HFFc6 (cell line): ENCODE measurements at places on chromosomes 11 and 22. TPM values are rescaled to one million over a fixed set of nuclear protein-coding genes. Genes with fewer than 3 reads are reported as not detected.

The C11orf86 gene
- total RNA-seq = not detected in 3 replicates

- H3K4me1 ChIP-seq = no peaks in the 10 kb centered on the region
- H3K4me3 ChIP-seq = no peak overlapping the region
- no peak overlapping the region for H3K27ac ChIP-seq
- no peak for DNase-seq
- H3K27me3 ChIP-seq = peaks cover 2% of the 10 kb centered on the region; the same call in 1 of the 2 replicates
These were observed 530.3 kb downstream of the BRD1 start for GRCh38 chr22:49297286-49297870.

DNA sequence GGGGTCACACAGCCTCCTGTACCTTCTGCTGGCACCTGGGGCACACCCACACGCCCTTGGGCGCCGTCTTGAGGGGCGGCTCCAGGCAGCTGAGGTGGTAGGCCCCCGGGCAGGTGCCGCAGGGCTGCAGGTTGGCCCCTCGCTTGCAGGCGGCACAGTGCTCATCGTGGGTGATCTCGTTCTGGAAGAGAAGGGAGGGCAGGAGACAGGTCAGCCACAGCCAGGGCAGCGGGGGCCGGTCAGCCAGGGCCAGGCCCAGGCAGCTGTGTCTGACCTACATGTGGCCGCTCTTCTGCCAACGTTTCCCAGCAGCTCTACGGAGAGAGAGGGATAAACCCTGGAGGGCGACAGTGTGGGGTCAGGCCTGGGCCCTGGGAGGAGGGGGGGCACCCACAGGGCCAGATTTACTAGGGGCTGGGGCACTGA is 121.9 kb downstream of the PHF21B start:
- H3K27ac ChIP-seq = no peak overlapping the region
- DNase-seq = no peak
- H3K4me1 ChIP-seq = no peaks in the 10 kb centered on the region
- H3K36me3 ChIP-seq = no peaks in the 10 kb centered on the region
- no peak overlapping the region for H3K4me3 ChIP-seq

DNA sequence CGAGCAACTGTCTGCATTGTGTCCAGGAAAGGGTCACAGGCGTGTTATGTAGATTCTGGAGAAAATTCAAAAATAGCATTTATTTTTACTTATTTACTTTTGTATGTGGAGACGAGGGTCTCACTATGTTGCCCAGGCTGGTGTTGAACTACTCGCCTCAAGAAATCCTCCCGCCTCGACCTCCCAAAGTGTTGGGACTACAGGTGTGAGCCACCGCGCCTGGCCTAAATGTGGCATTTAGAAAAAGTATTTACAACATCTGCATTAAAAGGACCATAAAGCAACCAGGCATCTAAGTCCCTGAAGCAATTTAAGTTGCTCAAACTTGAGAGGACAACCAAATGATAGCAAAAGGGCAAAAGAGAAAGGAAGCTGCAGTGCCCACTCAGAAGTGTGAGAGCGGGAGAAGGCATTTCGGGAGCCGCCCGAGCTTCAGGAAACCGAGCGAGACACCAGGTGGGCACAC is 595 bp downstream of the TRIM66 start:
- peaks cover 65% of the 10 kb centered on the region for H3K36me3 ChIP-seq
- H3K4me3 ChIP-seq = peak overlapping the region; percentile 96
- H3K4me1 ChIP-seq = peaks cover 48% of the 10 kb centered on the region
- peaks cover 3% of the 10 kb centered on the region for H3K27me3 ChIP-seq
